ENCODE measurements at places on chromosomes 5 and 9.

DNA sequence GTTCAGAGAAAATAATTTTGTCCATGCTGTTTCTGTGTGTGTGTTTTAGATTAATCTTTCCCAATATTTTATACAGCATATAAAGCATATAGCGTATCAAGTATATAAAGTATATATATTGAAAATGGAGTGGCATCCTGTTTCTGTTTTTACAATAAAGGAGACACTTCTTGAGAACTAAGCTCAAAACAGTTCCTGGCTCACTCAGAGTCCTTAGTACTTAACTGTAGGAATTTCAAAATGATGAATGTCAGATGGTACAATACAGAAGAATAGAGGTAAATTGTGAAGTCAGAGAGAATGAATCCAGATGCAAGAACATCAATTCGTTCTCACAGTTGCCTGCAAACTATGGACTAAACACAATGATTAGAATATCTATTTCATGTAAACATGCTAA, 68.7 kb upstream of the TAS2R1 start:
- DNase-seq, result no peak

DNA sequence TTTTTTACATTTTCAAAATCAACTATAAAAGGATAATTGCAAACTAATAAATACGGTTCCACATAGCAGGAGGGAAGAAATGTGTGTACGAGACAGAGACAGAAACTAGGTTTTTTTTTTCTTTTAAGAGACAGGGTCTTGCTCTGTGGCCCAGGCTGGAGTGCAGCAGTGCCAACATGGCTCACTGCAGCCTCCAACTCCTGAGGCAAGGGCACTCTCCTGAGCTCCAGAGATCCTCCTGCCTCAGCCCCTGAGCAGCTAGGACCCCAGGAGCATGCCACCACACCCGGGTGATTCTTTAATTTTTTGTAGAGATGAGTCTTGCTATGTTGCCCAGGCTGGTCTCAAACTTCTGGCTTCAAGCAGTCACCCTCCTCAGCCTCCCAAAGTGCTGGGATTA, 2.1 kb upstream of the OR2V1 start:
- DNase-seq, result no peak

- no peak for DNase-seq
Measured at GRCh38 chr5:104955479-104955878, 1392.9 kb upstream of the NUDT12 start.

- no peak for DNase-seq
Measured at GRCh38 chr5:107404595-107405374, 266.0 kb downstream of the EFNA5 start.

DNA sequence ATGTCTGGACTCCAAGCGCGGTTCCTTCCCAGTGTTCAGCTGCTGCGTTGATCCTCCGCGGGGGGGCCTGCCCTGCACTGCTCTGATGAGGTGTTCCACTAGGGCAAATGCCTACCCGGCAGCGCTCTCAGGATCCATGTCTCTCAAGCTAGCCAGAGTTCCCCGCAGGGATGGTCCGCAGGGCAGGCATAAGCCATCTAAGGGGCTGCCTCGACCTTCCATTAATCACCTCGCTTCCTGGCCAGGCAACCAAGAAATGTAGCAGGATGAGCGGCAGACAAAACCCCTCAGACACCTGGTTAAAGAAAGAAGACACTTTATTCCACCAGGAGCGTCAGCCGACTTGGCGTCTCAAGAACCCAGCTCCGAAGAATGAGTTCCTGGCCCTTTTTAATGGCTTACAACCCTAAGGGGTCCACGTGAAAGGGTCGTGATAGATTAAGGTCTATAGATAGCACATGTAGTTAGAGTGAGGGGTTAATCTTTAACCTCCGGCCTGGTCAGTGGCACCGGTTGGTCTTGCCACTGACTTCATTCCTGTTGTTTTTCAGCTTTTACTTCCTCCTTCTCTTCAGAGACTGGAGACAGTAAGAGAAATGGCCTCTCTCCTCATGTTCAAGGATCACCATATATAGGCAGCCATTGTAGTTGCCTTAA, 47.2 kb upstream of the COX7C start:
- DNase-seq, result no peak

Measured in stimulated activated CD4-positive, alpha-beta T cell treated with anti-CD3 and anti-CD28 coated beads, Interleukin-1b, Interleukin-23, amount 100 ng/mL, for 1 hour (primary cell).